ENCODE measurements at places on chromosomes 12 and 14.

DNA sequence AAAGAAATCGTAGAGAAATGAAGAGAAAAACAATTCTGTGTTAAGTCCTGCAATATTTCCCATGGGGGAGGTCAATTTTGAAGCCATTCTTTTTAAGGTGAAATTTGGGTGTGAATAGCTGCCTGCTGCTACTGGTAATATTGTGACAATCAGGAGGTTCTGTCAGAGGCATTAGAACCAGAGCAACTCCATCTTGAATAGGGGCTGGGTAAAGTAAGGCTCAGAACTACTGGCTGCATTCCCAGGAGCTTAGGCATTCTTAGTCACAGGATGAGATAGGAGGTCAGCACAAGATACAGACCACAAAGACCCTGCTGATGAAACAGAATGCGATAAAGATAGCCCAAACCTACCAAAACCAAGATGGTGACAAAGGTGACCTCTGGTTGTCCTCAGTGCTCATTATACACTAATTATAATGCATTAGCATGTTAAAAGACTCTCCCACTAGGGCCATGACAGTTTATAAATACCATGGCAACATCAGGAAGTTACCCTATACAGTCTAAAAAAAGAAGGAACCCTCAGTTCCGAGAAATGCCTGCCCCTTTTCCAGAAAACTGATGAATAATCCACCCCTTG lies 24.8 kb upstream of the MTHFD1 start:
- DNase-seq = no peak

- no peak for DNase-seq
Measured at GRCh38 chr14:61774861-61775260, 12.6 kb downstream of the SNAPC1 start.

DNA sequence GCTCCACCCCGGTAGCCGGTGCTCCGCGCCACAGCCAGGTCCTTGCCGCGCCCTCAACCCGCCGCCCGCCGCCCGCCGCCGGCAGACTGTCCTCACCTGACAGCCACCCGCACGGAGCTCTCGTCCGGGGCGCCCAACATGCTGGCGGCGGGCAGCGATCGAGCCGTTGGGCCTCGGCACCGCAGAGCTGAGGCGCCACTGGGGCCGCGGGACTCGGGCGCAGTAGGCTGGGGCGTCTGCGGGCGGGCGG lies 164 bp downstream of the KIF21A start:
- DNase-seq = no peak

- DNase-seq = no peak
Measured at GRCh38 chr12:12008931-12009611, 61.7 kb upstream of the BCL2L14 start.

- DNase-seq = no peak
Measured at GRCh38 chr12:27491226-27491625, 32.8 kb upstream of the PPFIBP1 start.

DNA sequence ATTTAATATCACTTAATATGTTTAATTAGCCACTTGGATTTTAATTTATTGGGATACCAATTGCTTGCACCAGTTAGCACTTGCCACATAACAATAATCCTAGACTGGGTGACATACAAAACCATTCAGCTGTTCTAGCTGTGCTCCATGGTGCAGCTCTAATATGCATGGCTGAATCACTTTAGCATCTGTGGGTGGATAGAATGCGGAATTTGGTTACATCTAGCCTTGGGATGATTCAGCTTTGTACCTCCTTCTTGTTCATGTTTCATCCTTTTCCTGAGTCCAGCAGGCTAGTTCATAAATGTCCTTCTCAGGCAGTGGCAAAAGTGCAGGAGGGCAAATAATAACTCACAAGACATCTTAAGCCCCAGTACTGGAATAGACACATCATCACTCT lies 1263.0 kb downstream of the LRFN5 start:
- DNase-seq = no peak

GRCh38 chr14:51304941-51305340 lies 64.9 kb downstream of the TMX1 start:
- DNase-seq = no peak

GRCh38 chr14:99067141-99067920 lies 204.7 kb downstream of the BCL11B start:
- DNase-seq = no peak

- DNase-seq = no peak
Measured at GRCh38 chr12:47028981-47029708, 50.3 kb upstream of the PCED1B start.

GRCh38 chr14:76323331-76324050 lies 52.4 kb upstream of the ESRRB start:
- DNase-seq = no peak

DNA sequence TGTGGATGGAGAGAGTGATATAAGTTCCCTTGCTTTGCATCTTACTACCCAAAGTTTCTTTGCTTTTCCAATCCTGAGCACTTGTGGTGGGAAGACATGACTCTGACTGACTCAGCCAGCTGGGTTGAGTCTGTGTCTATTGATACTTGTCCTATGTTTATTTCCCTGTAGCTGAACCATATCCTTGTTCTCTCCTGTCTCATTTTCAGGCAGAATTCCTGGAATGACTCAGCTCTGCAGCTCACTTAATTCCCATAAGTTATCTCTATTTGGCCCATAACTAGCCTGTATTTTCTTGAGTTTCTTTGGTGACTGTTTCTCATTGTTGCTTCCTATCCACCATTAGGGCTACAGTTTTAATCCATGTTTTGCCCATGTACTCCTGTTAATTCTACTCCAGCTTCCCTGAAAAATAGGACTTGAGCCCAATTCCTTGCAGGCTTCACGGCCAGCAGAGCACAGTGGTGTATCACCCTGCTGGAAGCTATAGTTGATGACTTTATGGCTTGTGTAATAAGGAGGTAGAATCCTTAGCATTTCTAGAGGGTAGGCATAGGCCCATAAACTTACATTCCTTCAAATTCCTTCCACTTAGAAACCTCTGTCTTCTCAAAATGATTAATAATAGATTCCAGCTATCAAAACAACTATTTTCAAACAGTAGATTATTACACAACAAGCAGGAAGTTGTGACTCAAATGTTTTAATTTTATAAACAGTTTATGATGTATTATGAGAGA lies 183.1 kb downstream of the TMTC3 start:
- DNase-seq = no peak

GRCh38 chr12:118052324-118053070 lies 8.5 kb downstream of the WSB2 start:
- DNase-seq = no peak

- no peak for DNase-seq
Measured at GRCh38 chr14:58278177-58278576, 20.2 kb upstream of the ARID4A start.

GRCh38 chr12:20105943-20106342 lies 262.4 kb upstream of the PDE3A start:
- DNase-seq = no peak

GRCh38 chr14:32208490-32208889 lies 5.4 kb upstream of the RNU6-8 start:
- no peak for DNase-seq

DNA sequence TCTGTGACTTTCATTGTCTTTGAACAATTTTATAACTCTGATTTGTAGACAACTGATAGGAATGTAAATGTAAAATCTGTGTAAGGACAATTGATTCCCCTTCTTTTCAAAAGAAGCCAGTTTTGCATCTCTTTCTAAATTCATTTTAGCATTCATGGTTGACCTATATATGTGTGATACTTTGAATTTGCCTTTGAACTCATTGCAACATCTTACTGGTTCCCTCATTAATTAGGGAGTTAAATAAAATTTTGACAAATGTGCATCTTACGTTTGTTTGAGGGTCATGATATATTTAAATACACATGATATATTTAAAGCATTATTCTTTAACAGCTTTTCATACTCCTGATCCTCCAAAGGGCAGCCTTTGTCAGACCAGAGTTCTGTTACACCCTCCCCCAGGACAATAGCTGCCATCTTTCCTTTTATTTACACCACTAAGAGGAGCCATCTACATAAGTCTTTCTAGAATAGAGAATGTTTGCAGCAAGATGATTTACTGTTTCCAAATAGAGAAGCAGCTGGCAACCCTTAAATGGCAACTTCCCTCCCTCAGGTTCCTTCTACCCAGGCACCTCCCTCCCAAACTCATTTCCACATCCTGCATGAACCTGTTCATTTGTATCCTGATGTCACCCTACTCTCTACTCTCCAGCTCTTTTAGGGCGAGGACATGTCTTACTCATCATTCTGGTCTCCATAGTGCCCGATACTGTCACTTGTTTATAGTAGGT lies 40.2 kb upstream of the APPL2 start:
- DNase-seq = no peak

GRCh38 chr12:120230326-120230973 lies 29.5 kb upstream of the RPLP0 start:
- DNase-seq = peak; percentile 76

GRCh38 chr12:59763835-59764234 lies 168.0 kb downstream of the SLC16A7 start:
- DNase-seq = no peak

GRCh38 chr14:31024577-31025366 lies 677 bp upstream of the AP4S1 start:
- no peak for DNase-seq

DNA sequence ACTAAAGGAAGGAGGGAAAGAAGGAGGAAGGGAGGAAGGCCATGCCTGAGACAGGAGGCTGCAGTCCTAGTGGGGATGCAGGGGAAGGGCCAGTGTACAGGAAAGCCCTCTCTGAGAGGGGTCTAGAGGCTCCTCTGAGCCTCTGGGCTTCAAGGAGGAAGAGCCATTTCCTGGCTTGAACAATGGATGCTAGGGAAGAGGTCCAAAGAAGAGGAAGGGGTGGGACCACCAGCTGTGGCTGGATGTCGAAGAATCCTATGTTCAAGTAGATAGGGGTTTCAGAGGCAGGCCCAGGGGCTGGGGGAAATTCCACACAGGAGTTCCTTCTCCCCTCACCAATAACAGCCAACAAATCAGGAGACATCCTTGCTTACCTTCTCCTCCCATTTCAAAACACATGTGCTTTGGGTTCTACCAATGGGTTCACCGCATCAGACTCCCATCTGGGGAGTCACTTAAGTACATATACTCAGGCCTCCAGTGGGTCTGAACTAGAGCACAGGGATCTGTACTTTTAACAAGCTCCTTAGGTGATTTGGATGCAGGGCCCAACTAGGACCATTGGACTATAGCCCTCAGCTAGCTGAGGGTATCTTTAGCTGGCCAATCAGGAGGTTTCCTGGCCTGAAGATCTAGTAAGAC lies 32.4 kb downstream of the PRPF40B start:
- DNase-seq = no peak

DNA sequence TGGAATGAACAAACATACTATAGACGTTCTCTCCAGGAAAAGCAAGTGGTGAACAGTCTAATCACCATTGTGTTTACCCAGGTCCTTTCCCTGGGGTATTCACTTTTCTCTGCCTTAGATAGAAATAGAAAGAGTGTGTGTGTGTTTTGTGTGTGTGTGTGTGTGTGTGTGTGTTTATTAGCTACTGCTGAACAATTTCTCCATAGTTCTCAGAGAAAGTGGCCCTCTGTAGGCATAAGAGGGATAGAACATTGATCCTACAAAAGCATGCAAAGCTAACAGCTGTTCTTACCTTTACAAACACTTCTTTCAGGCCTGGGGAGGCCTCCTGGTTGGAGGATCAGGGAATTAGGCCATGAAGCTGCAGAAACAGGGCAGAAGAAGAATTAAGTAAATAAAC lies 665.7 kb upstream of the TBX3 start:
- no peak for DNase-seq

DNA sequence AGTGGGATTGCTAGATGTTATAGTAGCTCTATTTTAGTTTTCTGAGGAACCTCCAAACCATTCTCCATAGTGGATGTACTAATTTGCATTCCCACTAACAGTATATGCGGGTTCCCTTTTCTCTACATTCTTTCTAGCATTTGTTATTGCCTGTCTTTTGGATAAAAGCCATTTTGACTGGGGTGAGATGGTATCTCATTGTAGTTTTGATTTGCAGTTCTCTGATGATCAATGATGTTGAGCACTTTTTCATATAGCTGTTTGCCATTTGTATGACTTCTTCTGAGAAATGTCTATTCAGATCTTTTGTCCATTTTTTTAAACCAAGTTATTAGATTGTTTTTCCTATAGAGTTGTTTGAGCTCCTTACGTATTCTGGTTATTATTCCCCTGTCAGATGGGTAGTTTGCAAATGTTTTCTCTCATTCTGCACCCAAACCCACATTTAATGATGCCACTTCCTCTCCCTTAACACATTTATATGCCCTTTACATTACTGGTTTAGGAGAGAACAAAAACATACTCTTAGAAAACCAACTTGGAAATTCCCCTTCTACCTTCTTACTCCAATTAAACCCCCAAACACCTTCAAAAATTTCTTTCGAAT lies 48.2 kb downstream of the NELL2 start:
- DNase-seq = no peak

- no peak for DNase-seq
Measured at GRCh38 chr12:12524128-12524527, 38.5 kb downstream of the DUSP16 start.

All from SK-N-DZ (cell line).